ENCODE measurements at places on chromosomes 6 and 20.
A peak's percentile ranks its signal among the peaks of the same experiment; 100 is the strongest.

- DNase-seq = no peak
These were observed 39.1 kb downstream of the PGM3 start for GRCh38 chr6:83153883-83154521.

GRCh38 chr6:113560908-113561307 is 296.2 kb upstream of the MARCKS start:
- no peak for DNase-seq

DNA sequence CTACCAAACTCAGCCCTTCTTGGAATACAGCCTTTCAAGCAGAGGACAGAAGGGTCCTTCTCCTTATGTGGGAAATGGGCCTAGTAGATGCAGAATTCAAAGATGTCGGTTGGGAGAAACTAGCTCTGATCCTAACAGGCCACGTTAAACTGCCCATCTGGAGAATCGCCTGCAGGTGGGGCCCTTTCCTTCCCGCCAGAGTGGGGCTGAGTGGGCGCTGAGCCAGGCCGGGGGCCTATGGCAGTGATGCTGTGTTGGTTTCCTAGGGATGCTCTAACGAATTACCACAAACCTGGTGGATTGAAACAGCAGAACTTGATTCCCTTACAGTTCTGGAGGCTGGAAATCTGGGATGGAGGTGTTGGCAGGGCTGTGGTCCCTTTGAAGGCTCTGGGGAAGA is 9.1 kb downstream of the MAPK13 start:
- no peak for DNase-seq

DNA sequence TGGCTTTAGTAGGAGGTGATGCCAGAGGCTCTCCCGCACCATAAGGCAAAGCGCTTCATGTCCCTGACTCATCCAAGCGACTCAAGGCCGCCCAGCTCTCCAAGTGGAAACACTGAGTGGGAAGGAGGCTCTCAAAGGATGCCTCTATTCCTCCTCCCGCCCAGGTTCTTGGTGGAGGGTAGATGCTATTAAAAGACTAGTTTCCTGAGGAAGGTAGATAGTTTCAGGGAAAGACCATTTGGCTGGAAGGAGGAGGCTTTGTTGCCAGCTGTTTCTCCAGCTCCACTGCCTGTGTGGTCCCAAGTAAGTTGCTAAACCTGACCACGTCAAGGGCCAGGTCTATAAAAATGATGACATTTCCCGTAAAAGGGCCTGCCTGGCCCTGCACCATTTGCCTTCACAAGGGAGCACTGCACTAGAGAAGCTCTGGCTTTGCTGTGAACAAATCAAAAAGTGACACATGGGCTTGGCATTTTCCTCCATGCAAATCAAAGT is 48.2 kb downstream of the GMDS start:
- no peak for DNase-seq

DNA sequence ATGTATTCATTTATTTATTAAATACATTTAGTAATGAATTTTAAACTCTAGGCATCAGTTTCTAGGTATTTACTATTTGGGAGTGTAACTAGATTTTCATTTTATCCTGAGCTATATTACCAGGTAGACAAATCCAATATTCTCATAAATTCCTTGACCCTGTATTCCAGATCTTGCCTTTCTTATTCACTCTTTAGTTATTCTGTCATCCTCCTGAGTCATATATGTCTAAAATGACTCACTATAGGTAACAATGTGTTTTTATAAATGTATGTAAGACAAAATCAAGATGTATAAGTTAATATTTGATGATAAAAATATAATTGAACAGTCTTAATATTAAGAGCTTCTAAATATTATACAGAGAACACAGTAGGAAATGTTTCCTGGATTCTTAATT is 642.1 kb upstream of the NRSN1 start:
- no peak for DNase-seq

- no peak for DNase-seq
These were observed 55.6 kb upstream of the MPC1 start for GRCh38 chr6:166438211-166438861.

GRCh38 chr6:116461932-116462885 is 1.0 kb downstream of the CALHM6 start:
- DNase-seq = peak; percentile 20

- DNase-seq = no peak
These were observed 156.4 kb upstream of the COL21A1 start for GRCh38 chr6:56403745-56404144.

- DNase-seq = no peak
These were observed 4.8 kb downstream of the LRP11 start for GRCh38 chr6:149859368-149859767.

DNA sequence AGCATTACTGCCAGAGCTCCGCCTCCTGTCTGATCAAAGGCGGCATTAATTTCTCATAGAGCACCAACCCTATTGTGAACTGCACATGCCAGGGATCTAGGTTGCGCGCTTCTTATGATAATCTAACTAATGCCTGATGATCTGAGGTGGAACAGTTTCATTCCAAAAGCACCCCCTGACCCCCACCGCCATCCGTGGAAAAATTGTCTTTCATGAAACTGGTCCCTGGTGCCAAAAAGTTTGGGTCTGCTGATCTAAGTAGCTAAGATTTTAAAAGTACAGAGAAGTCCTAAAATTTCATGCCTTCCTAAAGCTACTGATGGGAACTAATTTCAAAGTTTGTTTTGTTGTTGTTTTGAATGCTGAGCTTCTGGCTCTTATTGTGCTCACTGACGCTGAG is 281.6 kb downstream of the PRL start:
- no peak for DNase-seq

GRCh38 chr20:24027229-24027628 is 38.6 kb upstream of the GGTLC1 start:
- DNase-seq = peak; percentile 41

GRCh38 chr6:75101896-75102295 is 104.0 kb downstream of the COL12A1 start:
- DNase-seq = no peak
